Temporal lobe (tissue), 4 donors: ENCODE measurements at places on chromosomes 4 and X. TPM values are rescaled to one million over a fixed set of nuclear protein-coding genes. Genes with fewer than 3 reads are reported as not detected.

NUDT10 gene
- 39.1 TPM for total RNA-seq

ADH4 gene
- total RNA-seq = not detected

NPY1R gene
- total RNA-seq = 129 TPM

KLHL4 gene
- 36.1 TPM for total RNA-seq

RBMXL3 gene
- not detected for total RNA-seq

CT45A1 gene
- total RNA-seq = not detected

CACNA1F gene
- not detected for total RNA-seq

MTNR1A gene
- 0.49 TPM for total RNA-seq

PPP4R3C gene
- total RNA-seq = not detected

SSX2 gene
- not detected for total RNA-seq
